ENCODE measurements at places on chromosomes 7 and 10.

- DNase-seq: no peak
Measured at GRCh38 chr10:131963350-131963749, 18.4 kb downstream of the BNIP3 start.

DNA sequence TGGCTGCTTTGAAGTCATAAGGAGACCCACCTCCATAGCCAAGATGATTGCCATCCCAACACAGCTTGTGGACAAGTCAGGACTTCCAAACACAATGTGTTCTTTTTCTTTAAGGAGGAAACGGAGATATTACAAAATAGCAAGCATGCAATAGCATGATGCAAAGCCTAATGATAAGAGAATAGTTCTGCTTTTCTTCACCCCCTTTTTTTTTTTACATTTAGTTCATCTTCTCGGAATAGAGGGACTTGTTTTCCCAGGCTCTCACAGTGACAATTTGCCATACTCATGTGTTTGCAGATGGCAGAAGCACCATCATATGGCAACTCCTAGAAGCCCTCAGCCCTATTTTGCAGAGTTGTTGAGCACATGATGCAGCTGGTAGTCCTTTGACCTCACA is 119.8 kb downstream of the ITGB8 start:
- DNase-seq: no peak

GRCh38 chr7:82284936-82285519 is 158.5 kb downstream of the CACNA2D1 start:
- no peak for DNase-seq

DNA sequence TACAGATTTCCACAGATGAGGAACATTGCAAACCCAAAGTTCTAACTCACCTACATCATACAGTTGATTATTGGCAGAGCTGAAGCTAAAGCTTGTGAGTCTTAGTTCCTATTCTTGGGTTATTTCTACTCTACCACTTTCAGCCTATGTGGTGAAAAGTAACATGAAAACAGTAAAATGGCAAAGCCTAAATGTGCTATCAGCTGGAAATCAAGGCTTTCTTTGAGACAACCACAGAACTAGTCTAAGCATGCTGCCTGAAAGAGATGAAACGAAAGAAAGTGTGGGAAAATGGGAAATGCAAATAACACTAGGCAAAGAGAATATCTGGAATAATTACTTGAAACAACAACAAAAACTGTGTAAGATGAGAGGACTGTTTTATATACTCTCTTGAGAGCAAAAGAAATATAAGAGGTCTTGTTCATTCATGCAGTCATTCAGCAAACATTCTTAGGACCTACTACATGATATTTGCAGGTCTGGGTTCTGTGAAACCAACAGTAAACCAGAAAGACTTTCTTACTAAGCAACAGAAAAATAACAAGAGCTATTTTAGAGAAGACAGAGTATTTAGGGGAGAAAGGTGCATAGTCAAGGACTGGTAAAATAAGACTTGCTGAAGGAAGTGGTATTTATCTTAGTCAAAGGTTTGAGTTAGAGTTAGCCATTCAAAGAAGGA is 437.1 kb downstream of the HTR7 start:
- DNase-seq: no peak

- DNase-seq: no peak
Measured at GRCh38 chr7:98868450-98868849, 1.4 kb downstream of the TMEM130 start.

- no peak for DNase-seq
Measured at GRCh38 chr10:35372329-35372728, 36.0 kb downstream of the CCNY start.

- DNase-seq: no peak
Measured at GRCh38 chr10:52768001-52768532, 4.5 kb downstream of the MBL2 start.

- no peak for DNase-seq
Measured at GRCh38 chr7:17236603-17237002, 61.8 kb upstream of the AHR start.

GRCh38 chr7:157432957-157433576 is 96.3 kb downstream of the DNAJB6 start:
- DNase-seq: no peak

GRCh38 chr7:30995536-30995935 is 31.8 kb downstream of the GHRHR start:
- no peak for DNase-seq

DNA sequence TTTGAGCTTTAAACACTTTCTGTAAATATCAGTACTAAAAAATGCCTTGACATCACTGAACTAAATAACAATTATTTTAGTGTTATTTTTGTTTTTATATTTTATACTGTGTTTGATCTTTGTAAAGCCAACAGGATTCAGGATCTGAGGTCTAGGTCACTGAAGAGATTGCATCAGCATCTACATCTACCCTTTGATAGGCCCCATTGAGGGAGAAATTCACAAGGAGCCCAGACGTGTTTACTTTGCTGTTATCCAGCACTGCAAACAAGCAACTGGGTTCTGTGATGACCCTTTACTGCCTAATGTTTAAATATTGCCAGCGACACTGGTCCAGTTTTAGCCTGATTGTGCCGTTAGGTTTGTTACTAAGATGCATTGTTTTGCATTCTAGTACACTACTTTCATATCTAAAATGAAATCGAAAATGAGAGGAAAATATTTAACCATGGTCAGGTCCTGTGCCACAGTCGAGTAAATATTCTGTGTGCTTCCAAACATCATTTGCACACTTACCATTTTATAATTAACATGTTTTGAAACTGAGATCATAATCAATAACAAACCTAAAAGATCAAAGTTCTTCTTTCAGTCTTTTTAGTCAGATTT is 48.7 kb downstream of the SP8 start:
- DNase-seq: no peak

GRCh38 chr7:1424041-1424440 is 35.2 kb downstream of the MICALL2 start:
- DNase-seq: no peak

- no peak for DNase-seq
Measured at GRCh38 chr7:157874870-157875229, 538.0 kb downstream of the DNAJB6 start.

GRCh38 chr7:985915-986741 is 3.1 kb downstream of the CYP2W1 start:
- DNase-seq: no peak

All from HS-27A (cell line).